ENCODE measurements at places on chromosomes 4 and X. TPM values are rescaled to one million over a fixed set of nuclear protein-coding genes. Genes with fewer than 3 reads are reported as not detected.

DNA sequence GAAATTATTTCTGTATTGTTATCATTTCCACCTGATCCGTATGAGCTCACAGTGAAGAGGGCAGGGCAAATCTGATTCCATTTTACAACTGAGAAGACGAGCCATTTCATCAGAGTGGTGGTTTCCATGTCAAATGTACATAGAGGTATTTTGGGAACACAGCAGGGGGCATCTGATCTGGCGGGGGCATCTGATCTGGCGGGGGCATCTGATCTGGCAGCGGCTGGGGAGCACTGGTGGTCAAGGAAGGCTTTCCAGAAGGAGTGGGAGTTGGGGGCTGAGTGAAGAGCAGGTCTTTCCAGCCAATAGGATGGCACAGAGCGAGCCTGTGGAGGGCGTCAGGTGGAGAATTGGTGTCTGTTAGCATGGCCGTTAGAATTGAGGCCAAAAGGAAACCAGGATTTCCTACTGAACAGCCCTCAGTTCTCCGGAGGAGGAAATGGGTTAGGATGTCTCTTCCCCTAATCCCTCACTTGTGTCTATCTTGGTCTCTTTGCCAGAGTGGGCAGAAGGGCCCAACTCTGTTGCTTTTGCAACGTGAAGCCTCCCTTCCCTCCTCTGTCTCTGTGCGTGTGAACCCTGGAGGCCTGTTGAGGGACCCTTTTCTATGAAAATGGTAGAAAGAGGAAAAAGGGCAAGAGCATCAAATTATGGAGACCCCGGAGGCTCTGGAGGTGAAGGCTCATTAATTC, 41.3 kb downstream of the RHOH start:
- DNase-seq = no peak

DNA sequence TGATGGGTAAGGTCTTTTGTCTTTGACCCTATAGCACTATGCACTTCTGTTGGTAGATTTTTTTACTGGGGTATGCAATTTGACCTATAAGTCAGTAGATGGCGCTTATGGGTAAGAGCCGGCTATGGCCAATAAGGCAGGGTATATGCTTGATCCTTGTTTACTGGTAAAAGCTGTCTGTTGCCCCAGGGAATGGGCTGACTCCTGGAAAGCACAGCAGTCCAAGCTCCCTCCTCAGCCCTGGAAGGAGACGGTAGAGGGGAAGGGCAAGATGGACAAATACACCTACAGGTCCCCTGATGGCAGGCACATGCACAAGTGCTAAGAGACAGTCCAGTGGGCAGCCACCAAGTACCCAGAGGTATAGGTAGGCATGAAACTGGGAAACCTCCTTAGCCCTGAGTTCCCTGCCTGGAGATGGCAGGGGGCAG, 63.7 kb downstream of the ADAMTS3 start:
- DNase-seq = no peak

DNA sequence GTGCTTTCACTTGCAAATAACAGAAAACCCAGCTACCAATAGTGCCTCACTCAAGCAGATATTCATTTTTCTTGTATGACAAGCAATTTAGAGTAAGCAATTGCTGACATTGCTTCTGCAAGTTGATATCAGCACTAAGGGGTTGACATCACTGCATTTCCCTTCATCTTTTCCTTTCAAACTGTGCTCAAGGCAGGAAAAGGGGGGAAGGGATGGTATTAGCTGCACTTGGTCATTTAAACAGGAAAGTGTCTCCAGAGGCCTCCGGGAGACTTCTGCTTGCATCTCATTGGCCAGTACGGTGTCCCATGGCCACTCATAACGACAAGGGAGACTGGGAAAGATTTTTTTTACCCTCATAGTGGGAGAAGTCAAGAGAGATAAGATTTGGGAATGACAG, 65.5 kb upstream of the FGG start:
- no peak for DNase-seq

DNA sequence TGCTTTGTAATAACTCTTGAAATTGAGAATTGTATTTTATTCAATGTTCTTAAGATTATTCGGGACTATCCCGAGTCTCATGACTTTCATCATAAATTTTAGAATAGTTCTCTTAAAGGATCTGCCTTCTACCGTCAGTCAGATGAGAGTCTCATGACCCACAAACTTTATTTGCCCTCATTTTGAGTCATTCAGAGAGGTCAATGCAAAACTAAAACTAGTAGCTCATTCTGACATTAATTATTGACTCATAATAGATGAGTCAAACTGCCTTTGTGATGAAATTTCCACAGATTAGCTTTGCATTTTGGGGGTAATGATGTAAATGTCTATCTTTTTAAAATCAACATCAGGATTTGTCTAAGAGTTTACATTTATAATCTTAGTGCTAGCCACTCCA, 1527.3 kb downstream of the TECRL start:
- DNase-seq = no peak

- no peak for DNase-seq
Observed at GRCh38 chr4:104532677-104533076, 38.0 kb upstream of the CXXC4 start.

MAGEA2 gene
- total RNA-seq = not detected

DNA sequence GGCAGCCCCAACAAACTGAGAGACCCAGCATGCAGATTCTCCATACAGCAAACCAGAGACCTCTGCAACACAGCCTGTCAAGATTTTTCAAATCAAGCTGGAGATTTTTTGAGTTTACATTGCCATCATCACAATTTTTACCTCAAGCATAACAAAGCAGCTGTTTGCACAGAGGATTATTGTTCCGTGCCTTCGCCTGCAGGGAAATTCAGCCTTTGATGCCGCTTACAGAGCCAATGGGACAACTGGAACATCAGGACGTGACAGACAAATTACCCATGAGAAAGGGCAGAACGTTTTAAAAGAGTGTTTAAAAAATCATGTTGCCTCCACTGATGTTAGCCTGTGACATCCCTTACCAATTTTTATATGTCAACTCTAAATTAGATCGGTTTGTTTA, 363.7 kb downstream of the FBXW7 start:
- DNase-seq = no peak

- no peak for DNase-seq
Observed at GRCh38 chrX:134741746-134742145, 83.5 kb upstream of the PLAC1 start.

- no peak for DNase-seq
Observed at GRCh38 chr4:19304028-19304427, 947.7 kb upstream of the SLIT2 start.

DNA sequence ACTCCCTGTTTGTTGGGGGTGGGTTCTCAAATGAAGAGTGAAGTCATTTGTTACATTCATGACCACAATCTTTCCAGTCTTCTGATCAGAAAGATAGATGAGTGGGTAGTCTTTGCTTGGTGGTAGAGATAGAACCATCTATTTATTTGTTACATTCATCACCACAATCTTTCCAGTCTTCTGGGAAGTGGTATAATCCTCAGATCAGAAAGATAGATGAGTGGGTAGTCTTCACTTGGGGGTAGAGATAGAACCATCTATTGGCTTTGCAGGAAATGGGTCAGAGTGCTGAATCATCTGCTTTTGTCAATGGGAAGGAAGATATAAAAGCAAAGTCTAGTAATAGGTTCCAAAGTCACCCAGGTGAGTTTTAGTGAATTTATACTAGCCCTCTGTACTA, 64.2 kb upstream of the EPGN start:
- no peak for DNase-seq

SGMS2 gene
- total RNA-seq = 0.10 TPM

PLXNB3 gene
- 0.18 TPM for total RNA-seq

GRCh38 chrX:151697522-151697921, 2.3 kb downstream of the PRRG3 start:
- no peak for DNase-seq

DNA sequence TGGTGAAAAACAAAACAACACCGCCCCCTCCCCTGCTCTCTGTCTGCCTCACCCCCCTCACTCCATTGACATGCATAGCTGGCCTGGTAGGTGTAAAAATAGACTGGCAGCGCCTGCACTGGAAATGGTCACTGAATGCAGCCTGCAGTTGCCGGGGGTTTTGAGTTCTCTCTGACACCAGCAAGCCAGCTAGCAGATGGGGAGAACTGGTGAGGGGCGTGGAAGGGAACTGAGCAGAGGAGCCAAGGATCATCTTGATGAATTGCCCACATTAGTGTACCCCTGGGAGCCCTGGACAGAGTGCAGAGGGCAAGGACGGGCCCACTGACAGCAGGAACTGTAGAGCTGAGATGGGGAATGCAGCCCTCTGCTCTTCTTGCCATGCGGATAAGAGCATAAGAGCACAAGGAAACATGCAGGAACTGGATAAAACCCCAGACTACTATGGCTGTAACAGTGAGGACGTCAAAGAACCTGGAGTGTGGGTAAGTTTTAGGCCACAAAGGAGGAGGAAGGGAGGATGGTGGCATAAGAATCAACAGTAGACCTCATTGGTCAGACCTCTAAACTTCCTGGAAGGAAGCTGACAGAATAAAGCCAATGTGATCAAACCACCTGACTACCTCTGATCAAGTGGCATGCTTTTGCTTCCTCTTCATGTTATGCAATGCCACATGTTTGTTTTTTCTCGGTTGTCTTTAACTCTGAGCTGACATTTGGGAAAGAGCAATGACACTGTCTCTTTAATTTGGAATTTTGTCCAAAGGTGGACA, 96.3 kb downstream of the ANK2 start:
- no peak for DNase-seq
